ENCODE measurements at places on chromosomes 2 and 18.

GRCh38 chr2:105188343-105188742, 53.2 kb upstream of the GPR45 start:
- no peak for DNase-seq

GRCh38 chr2:69955029-69955428, 6.4 kb downstream of the ASPRV1 start:
- DNase-seq = no peak

- DNase-seq = no peak
Measured at GRCh38 chr2:196808083-196808665, 981 bp downstream of the C2orf66 start.

DNA sequence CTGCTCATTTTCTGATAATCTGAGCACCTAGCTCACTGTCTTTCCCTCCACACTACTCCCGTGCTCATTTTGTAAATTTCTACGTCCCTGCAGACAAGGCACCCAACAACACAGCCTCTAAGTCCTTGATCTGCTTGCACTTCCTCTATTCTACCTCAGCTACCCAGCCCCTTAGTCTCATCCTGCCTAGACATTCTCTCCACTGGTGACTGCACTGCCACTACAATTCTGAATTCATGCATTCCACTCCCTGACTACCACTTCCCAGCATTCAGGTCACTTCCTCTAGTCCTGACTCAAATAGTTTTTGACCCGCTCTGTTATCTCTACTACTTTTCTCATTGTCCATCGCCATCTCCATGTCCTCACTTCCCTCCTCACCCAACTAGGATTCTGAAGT, 155.7 kb downstream of the DYM start:
- no peak for DNase-seq

DNA sequence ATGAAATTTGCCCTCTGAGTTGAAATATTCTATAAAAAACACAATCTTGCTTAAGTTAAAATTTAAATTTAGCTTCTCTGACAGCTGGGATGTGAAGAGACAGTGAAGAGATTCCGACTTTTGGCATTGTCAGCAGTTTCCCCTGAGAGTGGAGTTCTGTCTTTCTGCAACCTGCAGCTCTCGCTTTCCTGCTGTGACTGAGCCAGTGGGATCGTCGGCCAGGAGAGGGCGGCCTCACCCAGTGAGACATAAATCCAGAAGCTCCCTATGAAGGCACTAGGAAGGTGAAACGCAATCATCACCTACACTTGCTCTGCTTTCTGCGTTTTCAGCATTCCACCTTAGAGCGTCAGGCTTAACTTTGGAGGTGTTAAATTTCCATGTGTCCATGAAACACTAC, 75.4 kb upstream of the HNMT start:
- no peak for DNase-seq

DNA sequence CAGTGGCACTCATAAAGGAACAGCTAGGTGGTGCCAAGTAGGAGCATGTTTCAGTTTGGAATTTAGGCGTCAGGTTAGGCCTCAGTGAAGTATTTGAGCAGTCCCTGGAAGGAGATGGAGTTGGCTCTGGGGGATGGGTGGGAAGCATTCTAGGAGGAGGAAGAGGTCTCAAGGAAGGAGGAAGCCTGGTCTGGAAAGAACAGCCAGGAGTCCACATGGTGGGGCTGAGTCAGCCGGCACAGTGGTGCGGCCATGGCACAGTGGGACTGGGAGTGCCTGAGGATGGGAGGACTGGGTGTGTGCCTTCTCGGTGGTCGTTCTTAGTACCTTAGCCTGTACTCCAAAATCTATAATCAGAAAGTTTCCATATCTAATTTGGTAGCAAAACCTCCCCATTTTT, 373.3 kb downstream of the PTPRM start:
- no peak for DNase-seq

GRCh38 chr2:10811517-10811916, 1.1 kb downstream of the PDIA6 start:
- DNase-seq = no peak

DNA sequence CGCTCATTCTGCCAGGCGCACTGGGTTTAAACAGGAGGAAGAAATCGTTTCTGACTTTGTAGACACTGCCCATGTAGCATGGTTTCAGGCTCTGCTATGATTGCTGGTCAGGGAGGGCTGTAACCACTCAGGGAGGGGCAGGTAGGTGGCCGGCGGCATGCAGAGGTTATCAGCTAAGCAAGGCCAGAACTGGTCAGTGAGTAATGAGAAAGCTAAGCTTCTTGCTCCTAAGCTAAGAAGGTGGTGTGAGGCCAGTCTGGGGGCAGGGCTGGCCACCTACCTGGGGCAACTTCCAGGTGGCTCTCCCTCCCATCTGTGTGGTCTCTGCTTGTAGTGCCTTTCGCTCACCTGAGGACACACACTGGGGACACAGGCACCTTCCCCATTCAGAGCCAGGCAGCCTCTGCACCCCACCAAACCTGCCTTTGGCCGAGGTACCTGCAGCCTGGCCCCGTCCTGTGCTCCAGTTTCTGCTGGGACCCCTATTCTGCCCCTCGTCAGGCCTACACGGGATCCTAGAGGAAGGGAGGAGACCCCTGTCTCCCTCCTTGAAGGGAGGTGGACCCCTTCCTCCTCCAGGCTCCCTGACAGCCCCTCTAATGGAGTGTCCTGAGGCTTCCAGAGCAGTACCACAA, 195.9 kb downstream of the SEPTIN10 start:
- no peak for DNase-seq

DNA sequence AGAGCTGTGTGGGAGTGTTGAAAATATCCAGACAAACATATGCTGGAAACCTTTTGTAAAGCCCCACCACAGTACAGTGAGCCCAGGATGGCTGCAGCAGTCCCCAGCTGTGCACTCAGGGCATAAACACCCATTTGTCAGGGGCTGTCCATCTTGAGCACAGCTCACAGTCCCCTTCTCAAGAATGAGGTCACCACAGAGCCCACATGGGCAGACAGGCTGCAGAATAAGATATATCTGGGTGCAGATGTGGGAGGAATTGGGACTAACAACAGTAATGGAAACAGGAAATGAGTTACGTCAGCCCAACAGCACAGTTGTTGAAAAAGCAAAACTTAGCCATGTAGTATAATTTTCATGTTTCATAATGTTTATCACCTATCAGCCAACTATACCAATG, 219.6 kb downstream of the ETAA1 start:
- DNase-seq = no peak

Data from activated naive CD8-positive, alpha-beta T cell treated with anti-CD3 and anti-CD28 coated beads, Interleukin-2, amount 50 U/mL, for 24 hours (primary cell).